ENCODE measurements at places on chromosomes 7 and 10.

- DNase-seq, result no peak
Measured at GRCh38 chr7:37993060-37993501, 72.6 kb downstream of the EPDR1 start.

DNA sequence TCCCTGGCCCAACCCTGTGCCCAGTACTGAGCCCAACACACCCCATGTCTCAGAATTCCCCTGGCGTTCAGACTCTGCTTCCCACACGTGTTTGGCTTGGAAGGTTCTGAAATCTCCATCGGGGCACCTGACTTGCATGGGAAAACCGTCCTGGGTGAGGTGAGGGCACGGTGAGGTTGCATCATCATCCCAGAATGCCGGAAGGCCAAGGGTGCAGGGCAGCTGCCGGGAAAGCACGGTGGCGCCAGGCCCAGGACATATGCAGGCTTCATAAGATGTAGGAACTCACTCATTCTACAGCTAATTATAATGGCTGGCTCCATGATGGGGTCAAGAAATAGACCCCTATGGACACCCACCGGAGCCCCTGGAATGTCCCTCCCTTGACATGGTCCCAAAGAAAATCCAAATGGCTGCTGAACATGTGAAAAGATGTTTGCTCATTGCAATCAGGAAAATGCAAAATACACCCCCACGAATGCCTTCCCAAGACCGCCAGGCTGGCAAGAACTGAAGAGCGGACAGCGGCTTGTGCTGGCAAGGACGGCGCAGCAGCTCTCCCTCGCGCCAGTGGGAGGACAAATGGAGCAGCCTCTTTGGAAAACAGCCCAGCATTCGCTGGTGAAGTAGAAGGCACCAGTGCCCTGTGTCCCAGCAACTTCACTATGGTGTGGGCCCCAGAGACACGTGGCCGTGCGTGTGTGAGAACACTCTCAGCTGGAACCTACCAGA lies 2.3 kb downstream of the KNDC1 start:
- no peak for DNase-seq

DNA sequence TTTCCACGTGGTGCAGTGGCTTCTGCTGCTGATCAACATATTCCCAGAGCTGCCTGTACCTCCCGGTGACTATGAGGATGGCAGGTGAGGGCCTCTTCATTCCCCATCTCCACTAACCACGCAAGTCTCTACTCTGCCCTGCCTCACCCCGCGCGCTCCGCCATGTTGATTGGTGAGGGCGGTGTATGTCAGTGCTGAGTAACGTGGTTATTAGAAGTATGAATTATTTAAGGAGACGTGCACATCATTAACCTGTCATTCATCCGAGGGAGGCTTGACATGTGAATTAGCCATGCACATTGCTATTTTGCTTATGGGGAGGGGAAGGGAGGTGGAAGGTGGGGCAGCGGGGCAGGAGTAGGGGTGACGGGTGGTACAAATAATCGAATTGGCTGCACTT lies 138.6 kb downstream of the SORCS3 start:
- DNase-seq, result no peak

- no peak for DNase-seq
Measured at GRCh38 chr7:127850195-127850594, 181.0 kb downstream of the LRRC4 start.

DNA sequence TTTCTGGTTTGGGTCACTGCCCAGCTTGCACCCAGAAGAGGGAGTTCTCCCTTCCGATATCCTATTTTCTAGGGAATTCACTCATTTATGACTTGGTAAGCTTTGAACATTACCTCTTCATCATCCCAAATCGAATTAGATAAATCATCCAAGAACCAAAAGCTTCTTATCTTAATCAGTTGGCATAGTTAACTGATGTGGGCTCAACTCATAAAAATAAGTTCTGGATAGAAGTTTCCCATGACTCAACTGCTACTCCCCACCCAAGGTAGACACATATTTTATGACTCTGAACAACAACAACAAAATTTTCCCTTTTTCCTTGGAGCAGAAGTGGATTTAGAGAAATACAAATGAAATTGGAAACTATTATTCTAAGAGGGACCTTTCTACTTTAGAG lies 102.9 kb upstream of the CCDC6 start:
- no peak for DNase-seq

GRCh38 chr10:63819753-63820329 lies 298.6 kb downstream of the REEP3 start:
- DNase-seq, result peak; percentile 60

DNA sequence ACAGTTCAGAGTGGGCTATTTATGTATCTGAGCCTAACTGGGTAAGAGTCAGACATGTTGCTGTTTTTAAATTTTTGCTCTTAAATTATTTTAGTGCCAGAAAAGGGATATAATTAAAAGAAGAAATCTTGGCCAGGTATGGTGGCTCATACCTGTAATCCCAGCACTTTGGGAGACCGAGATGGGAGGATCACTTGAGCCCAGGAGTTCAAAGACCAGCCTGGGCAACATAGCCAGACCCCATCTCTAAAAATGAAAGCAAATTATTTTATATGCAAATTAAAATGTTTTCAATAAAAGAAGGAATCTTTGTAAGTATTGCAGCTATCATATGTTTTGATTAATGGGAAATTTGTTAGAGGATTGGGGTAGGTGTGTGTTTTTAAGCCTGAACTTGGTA lies 39.3 kb downstream of the BNIP3 start:
- no peak for DNase-seq

DNA sequence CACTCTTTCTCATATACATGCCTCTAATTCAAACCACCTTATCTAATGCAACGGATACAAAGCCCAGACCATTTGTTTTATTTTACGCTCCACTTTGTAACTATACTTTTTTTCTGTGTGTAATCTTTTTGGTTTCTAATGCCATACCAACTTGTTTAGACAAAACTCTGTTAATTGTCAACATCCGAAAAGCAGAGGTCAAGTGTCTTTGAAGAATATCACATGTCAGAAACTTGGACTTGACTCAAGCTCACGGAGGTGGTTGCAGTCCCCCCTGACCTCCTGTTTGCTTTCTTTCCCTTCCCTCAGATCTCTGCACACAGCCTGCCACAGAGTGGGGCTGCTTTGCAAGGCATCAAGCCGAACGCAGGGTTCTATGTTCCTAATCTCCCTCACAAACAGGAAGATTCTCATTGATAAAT lies 698.9 kb downstream of the PARD3 start:
- DNase-seq, result no peak

GRCh38 chr7:34928052-34928451 lies 109.2 kb downstream of the DPY19L1 start:
- DNase-seq, result peak; percentile 76

GRCh38 chr7:94429153-94429552 lies 34.5 kb downstream of the COL1A2 start:
- DNase-seq, result no peak

GRCh38 chr7:149509774-149510173 lies 12.2 kb upstream of the ZNF746 start:
- no peak for DNase-seq

GRCh38 chr7:124930655-124931597 lies 1.3 kb upstream of the POT1 start:
- peak; percentile 58 for DNase-seq

GRCh38 chr10:89184638-89185037 lies 22.5 kb downstream of the CH25H start:
- no peak for DNase-seq

- peak; percentile 64 for DNase-seq
Measured at GRCh38 chr7:144821067-144821466, 14.8 kb downstream of the TPK1 start.

- no peak for DNase-seq
Measured at GRCh38 chr10:132326925-132327324, 5.1 kb upstream of the LRRC27 start.

GRCh38 chr10:51386248-51386885 lies 312.1 kb downstream of the PRKG1 start:
- no peak for DNase-seq

DNA sequence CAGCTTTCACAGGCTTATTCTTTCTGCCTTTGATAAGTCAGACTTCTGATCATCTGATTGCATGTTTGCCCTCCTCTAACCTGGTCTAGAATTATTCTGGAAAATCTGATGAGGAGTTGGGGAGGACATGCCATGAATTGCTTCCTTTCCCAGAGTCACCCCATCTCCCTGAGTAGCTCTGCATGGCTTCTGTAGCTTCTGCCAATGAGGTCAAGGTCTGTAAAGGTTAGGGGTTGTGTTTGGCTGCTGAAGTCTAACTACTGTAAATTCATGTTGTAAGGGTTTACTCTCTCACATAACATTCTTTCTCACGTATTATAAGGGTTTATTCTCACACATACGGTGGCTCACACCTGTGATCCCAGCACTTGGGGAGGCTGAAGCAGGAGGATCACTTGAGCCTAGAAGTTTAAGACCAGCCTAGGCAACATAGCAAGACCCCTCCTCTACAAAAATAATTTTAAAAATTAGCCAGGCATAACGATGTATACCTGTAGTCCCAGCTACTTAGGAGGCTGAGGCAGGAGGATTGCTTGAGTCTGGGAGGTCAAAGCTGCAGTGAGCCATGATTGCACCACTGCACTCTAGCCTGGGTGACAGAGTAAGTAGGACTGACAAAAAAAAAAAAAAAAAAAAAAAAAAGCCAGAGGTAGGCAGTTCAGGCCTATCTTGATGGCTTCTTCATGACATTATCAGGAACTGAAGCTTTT lies 10.7 kb downstream of the GSTO2 start:
- DNase-seq, result no peak
